ENCODE measurements at places on chromosomes 16 and 17.

DNA sequence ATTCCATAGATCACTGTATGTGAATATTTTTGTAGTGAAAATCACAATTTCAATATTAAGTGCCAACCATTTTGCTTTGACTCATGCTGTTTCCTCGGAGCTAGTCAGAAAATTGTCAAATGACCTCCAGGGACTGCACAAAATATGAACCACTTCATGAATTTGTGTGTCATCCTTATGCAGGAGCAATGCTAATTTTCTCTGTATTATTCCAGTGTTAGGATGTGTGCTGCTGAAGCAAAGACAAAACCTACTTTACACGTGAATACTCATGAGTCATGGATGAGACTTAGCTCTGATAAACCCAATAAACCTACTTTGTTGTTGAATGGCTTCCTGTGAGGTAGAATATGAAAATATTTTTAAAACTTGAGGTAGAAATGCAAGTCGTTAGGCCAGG lies 65.2 kb downstream of the SHCBP1 start:
- no peak for DNase-seq

DNA sequence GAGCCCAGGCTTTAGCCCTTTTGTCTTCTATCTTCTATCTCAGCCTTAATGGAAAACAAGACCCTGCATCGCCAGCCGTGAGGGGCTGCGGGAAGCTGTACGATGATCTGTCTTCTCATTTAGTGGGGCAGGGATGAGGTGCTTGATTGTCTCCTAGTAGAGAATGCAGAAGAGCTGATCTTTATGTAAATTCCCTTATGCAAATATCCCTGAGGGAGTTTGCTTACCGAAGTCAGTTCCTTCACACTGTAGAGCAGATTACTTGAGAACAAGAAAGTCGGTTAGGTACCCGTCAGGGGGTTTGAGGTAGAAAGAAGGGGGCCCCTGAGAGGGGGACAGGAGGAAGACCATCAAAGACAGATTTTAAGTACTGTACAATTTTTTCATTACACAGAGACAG lies 66.2 kb downstream of the IRF8 start:
- no peak for DNase-seq

- DNase-seq: no peak
Measured at GRCh38 chr17:81413497-81414135, 18.4 kb downstream of the BAHCC1 start.

- DNase-seq: no peak
Measured at GRCh38 chr16:72367851-72368250, 195.9 kb upstream of the PMFBP1 start.

- no peak for DNase-seq
Measured at GRCh38 chr16:17357307-17358062, 113.3 kb downstream of the XYLT1 start.

- DNase-seq: peak; percentile 80
Measured at GRCh38 chr16:29148867-29149272, 164.0 kb downstream of the LAT start.

DNA sequence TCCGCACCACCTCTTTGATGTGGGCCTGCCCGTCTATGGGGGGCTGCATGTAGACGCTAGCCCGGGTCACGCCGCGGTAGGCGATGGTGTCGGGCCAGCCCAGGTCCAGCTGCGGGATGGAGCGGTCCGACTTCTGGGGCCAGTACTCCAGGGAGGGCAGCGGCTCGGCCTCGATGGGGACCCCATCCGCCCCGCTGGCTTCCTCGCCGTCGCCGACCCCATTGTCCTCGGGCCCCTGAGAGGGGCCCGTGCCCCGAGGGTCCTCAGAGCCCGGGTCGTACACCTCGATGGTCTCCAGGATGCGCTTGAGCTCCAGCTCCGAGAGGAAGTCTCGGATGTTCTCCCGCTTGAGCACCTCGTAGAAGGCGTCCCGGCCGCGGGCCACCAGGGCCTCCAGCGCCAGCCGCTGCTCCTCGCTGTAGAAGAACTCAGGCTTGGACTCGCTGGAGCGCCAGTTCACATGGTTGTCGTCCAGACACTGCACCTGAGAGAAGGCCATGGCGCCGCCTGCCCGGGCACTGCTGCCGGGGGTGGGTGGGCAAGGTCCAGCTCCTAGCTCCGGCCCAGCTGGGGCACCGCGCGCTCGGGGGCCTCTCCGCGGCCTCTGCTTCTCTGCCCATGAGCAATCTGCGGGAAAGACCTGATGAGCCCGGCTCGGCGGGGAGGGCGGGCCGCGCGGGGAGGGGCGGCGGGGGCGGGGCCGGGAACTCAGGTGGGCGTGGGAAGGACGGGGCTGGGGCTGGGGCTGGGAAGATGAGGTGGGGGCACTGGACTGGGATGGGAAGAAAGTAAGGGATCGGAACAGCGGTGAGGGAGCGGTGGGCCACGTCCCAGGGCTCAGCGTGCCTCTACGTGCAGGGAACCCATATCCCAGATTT lies 782 bp downstream of the FAM83G start:
- no peak for DNase-seq

DNA sequence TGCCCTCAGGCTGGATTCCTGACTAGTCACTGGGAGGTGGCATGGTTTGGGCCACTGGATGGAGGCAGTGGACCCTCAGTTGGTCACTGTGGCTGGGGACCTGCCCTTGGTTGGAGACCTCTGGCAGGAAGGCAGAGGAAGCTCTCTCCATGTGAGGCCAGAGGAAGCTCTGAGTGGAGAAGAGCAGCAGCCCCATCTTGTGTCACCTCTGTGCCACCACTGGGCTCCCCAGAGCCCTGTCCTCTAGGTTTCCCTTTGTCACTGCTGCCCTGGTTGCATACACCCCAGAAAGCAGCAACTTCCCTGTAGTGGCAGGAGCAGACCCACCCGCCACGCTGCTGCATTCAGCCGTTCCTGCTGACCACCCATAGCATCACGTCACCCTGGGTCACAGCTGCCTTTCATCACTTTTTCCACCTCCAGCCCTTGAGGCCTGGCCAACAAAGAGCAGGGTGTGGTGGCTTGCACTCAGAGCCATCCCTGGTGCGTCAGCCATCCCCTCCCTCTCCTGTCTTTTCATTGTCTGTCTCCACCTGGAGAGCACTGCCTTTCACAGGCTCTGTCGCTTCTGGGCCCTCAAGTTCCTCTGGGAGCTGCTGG lies 11.9 kb downstream of the CTRL start:
- DNase-seq: no peak

DNA sequence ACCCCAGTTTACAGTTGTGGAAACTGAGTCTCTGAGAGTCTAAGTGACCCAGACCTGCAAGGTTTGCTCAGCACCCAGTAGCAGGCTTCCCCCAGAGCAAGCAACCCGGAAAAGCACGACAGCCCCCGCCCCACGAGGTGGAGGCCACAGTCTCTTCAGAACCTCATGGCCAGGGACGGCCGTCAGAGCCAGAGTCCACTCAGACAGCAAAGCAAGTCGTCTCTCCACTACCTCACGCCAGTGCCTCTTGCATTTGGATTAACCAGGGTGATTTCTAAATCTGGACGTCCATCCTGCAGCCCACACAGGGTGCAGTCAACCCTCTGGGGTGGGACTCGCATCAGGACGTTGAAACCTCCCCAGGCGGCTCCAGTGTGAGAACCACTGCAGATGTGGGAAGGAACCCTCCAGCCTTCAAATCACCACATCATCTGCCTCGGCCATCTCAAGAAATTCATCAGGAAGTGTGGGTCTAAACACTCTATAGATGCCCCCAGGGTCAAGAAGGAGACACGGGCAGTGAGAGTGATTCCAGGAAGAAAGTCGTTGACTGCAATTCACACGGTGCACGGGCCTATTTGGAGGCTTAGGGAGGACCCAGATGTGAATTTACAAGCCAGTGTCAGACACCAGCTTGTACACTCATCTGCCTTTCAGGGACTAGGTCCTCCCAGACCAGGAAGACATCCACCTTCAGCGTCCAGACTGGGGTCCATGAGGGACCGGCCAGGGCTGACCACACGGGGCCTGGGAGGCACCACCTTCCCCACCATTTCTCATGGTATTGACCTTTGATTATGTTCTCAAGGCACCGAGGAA lies 20.2 kb upstream of the RBFOX3 start:
- DNase-seq: no peak

GRCh38 chr17:81870131-81870980 lies 781 bp downstream of the ARHGDIA start:
- DNase-seq: no peak

- DNase-seq: no peak
Measured at GRCh38 chr16:69199382-69199781, 12.4 kb downstream of the SNTB2 start.

- DNase-seq: no peak
Measured at GRCh38 chr16:70630960-70631745, 15.2 kb upstream of the IL34 start.

- DNase-seq: no peak
Measured at GRCh38 chr17:44778656-44779210, 19.9 kb downstream of the ADAM11 start.

DNA sequence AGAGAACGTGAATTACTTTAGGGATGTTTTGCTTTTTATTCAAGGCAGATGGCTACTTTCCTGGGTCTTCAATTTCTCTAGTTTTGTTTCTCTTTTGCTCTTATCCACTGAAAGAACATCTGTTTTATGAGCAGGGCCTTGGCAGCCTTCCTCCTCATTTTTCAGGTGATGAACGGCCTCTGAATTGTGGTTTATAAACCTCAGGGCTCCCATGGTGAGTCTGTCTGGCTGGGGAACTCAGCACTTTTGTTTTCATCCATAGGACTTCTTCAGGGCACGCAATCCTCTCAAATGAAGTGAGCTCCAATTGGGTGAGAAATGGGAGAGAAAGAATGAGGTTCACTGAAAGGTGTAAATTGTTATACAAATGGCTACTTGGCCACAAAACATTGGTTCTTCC lies 186.4 kb upstream of the ERCC4 start:
- no peak for DNase-seq

- DNase-seq: no peak
Measured at GRCh38 chr16:49738832-49739231, 117.1 kb downstream of the ZNF423 start.

DNA sequence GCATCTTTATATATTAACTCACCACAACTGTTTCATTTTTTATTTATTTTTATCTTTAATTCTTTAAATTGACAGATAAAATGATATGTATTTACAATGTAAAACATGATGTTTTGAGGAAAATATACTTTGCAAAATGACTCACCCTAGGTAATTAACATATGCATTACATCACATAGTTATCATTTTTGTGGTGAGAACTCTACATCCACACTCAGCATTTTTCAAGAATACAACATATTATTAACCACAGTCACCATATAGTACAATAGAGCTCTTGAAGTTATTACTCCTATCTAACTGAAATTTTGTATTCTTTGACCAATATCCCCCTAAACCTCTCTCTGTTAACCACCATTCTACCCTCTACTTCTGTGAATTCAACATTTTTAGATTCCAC lies 194.7 kb upstream of the KIF2B start:
- DNase-seq: no peak

- DNase-seq: no peak
Measured at GRCh38 chr16:85583491-85584181, 29.5 kb upstream of the GSE1 start.

DNA sequence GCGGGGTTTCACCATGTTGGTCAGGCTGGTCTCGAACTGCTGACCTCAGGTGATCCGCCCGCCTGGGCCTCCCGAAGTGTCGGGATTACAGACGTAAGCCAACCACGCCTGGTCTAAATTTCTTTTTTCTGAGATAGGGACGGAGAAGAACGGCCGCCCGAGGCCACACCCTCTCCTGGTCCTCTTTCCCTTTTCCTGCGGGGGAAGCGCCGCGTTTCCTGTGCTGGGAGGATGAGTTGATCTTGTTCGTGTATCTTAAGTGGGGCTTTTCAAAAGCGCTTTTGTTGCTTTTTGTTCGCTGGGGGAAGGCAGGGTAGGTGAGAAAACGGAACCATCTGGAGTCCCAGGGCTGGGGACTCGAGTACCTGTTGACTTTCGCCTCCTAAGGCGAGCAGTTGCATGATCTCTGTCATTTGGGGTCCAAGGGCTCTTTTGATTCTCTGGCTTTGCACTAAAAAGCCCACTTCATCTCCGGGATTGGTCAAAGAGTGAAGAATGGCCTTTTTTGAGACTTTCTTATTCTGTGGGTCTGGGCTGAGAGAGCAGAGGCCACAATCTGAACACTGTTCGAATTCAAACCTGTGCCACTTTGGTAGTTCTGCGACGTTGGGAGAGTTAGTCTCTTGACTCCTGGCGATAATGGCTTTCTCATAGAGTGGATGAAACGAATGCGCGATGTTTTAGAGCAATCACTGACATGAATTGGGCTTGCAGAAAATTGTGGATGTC lies 1.3 kb downstream of the FUS start:
- DNase-seq: no peak

- no peak for DNase-seq
Measured at GRCh38 chr16:65828296-65828695, 538.2 kb upstream of the CDH5 start.

- no peak for DNase-seq
Measured at GRCh38 chr17:40104594-40105486, 4.5 kb upstream of the NR1D1 start.

DNA sequence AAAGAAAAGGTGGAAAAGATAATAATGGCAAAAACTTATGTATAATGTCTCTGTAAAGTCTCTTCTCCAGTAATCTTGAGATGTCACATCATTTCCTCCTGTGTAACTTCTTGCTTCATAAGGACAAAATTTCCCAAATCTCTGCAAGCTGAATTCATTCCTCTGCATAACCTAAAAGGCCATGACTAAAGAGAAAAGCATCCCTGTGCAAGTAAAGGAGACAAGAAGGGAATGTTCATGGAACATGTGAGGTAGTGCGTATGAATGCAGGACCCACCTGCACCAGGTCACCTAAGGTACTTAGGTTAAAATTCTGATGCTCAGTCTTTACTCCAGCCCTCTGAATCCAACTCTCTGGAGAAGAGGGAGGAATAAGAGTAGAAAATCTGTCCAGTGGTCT lies 46.9 kb upstream of the NLK start:
- no peak for DNase-seq

All from activated naive CD4-positive, alpha-beta T cell (primary cell).